Stimulated activated CD4-positive, alpha-beta T cell treated with anti-CD3 and anti-CD28 coated beads, Interleukin-15, amount 100 ng/mL, for 1 hour (primary cell): ENCODE measurements at places on chromosomes 11 and 22.
A peak's percentile ranks its signal among the peaks of the same experiment; 100 is the strongest.

- DNase-seq: no peak
Observed at GRCh38 chr11:104618954-104619353, 279.3 kb downstream of the CASP12 start.

DNA sequence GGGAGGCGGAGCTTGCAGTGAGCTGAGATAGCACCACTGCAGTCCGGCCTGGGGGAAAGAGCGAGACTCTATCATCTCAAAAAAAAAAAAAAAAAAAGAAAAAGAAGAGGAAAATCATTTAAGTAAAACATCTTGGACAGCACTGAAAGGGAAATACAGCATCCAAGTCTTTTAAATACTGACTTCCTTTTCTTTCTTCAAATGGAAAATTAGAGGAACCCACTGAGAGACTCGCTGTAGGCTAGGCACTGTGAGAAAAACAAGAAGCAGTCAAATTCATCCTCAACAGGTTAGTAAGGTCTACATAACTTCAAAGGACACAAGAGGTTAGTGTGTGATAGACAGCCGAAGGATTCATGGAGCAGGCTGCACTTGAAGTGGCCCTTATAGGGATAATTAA, 243.7 kb downstream of the BLID start:
- no peak for DNase-seq

DNA sequence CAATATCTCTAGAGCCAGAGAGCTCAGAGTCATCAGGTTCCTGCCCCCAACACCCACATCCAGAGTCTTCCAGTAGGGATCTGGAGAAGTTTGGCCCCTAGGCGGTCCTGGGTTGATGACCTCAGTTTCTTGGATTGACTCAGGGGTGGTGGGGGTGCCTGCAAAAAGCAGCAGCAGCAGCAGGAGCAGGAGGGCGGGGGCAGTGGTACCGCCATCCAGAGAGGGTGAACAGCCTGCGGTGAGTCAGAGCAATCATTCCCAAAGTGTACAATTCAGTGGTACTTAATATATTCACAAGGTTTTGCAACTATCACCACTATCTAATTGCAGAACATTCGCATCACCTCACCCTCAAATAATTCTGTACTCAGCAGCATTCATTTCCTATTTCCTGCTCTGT, 9.9 kb upstream of the SEC14L3 start:
- DNase-seq: no peak

DNA sequence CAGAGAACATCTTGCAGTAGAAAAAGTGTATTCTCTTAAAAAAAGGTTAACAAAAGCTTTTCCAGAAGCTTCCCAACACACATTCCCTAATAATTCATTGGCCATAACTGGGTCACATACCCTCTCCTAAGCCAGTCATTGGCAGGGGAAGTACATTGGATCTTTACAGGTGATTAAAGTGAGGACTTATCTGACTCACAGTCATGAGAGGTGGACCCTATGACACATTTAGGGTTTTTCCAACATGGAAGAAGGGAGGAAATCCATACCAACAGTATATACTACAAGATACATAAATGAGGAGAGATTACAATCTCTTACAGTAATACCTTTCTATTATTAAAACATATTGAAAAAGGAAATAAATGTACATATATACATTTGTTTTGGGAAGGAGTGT, 72.2 kb downstream of the CCDC73 start:
- no peak for DNase-seq

- no peak for DNase-seq
Observed at GRCh38 chr11:68329536-68329935, 17.1 kb downstream of the LRP5 start.

- DNase-seq: no peak
Observed at GRCh38 chr11:72446929-72447769, 12.8 kb upstream of the CLPB start.

DNA sequence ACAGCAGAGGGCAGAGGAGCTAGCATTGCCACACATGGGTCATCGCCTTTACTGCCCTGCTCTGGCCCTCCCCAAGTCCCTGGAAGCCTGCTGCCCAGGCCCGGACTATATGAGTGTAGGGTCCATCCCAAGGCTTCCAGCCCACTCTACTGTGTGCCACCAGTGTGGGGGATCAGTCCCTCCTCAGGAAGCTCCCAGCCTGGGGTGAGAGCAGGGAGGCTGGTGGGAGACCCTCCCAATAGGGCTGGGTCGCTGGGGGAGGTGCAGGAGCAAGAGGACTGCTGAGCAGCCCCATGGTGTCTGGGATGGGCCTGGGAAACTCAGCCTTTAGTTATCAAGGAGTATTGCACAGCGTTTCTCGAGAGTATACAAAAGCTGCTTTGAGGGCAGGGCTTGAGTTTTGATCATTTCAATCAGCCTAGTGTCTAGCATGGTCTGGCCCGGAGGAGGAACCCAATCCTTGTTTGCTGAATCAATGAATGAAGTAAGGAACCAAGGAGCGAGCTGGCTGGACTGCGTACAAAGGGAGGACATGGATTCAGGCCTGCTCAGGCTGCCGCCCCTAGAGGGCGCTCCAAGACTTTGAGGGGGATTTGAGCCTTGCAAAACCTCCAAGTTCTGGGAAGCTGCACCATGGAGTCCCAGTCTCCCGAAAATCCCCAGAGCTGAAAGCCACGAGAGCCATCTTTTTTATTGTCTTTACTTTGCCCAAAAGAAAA, 89.0 kb upstream of the PARVA start:
- DNase-seq: no peak

- no peak for DNase-seq
Observed at GRCh38 chr11:107217444-107217843, 199.2 kb upstream of the GUCY1A2 start.

DNA sequence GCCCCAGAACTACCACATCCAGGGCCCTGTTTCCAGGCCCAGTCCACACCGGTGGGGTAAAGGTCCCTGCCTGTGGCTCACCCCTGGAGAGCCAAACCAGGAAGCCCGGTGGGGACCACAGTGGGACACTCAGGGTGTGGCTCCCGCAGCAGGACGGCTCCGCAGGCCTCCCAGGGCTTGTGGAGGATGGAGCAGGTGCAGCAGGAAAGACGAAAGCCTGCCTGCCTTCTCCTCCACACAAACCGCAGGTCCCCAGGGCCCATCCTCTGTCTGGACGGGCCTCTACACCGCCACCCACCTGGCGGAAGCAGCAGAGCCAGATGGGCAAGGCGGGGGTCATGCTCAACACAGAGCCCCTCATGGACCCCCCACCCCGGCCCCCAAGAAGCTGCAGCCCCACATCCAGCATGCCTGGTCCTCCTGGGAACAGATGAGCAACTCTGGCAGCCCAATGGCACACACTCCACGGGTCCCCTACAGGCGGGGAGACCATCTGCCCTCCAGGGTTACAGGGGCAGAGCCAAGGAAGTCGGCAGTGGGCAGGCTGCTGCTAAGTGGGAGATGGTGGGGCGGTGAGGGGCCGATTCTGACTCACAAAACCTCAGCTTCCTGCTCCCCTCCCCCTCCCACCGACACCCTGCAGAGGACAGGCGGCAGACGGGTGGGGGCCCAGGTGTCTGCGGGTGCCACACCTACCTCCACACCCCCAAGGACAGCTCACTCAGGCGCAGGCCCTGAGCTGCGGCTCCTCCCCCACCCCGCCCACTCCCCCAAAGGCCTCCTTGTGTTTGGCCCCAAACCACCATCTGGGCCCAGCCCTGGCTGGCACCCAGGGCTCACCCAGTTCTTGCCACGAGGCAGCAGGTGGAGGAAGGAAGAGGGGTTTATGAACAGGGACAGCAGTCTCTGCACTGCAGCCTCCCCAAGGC, 5.2 kb downstream of the SBF1 start:
- DNase-seq: peak; percentile 81

GRCh38 chr22:35725521-35725920, 7.8 kb downstream of the APOL5 start:
- no peak for DNase-seq

- no peak for DNase-seq
Observed at GRCh38 chr22:21856197-21856596, 11.2 kb downstream of the MAPK1 start.

GRCh38 chr11:35077709-35078469, 61.1 kb upstream of the CD44 start:
- DNase-seq: peak; percentile 22

DNA sequence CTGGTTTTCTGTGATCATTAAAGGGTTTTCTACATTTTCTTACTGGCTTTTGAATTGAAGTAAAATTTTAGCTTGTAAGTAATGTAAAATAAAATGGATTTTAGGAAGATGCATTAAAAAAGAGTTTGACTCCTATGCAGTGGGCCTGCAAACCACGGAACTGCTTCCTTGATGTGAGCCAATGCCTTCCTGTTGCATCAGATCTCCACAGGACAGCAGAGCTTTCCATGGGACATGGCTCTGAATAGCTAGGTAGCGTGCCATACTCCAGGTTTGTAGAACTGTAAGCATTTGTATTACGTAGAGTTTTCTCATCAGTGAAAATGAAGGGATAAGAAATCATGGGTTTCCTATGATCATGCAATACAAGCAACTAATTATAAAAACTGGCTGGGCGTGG, 133.4 kb downstream of the SWAP70 start:
- no peak for DNase-seq

DNA sequence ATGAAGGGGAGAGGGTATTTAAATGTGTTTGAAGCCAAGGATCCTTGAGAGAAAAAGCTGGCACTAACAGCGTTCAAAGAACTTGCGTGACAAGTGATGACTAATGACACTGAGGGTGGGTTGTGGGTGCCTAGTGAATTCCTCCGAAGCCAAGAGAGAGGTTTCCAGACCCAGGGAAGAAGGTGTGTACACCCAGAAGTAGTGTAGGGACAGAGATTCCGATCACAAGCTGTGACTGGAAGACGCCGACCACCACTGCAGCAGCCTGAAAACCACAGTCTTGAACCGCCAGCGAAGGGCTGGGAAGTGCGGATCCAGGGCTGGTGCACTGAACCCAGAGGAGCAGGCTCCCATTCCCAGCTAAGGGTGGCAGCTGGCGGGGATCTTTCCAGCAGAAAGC, 9.5 kb downstream of the PPARA start:
- no peak for DNase-seq

GRCh38 chr11:5547982-5548381, 358 bp downstream of the OR52H1 start:
- no peak for DNase-seq

DNA sequence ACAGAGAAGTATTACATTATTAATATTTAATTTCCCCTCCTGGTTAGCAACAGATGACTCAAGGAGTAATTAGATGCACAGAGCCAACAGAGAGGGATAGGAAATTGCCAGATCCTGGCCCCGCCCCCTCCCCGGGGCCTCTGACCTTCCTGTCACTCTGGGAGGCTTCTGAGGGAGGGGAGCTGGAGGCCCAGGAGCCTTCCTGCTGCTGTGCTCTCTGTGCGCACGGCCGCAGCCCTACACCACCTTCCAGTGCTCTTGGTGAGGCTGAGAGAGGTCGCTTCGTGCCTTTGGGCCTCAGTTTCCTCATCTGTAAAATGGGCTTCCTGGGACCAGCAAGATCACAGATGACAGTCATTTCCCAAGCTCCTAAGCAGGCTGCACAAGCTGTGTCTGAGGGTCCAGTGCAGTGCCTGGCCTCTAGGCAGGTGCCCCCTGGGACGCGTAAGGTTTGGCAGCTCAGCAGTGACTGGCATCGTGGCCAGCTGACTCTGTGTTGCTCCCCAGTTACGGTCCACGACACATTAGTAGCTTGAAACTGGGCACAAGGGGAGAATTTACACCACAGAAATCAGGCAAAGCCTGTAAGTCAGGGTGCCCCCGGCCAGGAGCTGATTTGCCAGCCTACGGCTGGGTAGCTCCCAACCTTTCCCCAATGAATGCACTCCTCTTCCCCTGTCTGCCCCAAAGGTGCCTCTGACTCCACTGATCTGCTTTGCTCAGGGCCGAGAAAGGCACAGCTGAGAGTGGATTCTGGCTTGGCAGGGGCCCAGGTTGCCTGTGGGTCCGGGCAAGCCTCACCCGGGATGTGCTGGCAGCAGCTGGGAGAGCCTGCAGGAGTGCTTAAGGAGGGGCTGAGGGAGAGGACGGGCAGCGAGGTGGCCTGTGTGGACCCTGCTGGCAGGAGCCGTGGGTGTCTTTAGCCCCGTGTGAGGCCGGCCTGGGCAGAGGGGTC, 2.3 kb downstream of the ADORA2A start:
- DNase-seq: peak; percentile 51

- no peak for DNase-seq
Observed at GRCh38 chr22:36328635-36329253, 59.0 kb downstream of the MYH9 start.
